ENCODE measurements at places on chromosomes 1 and 21.

- DNase-seq: peak; percentile 82
These were observed 1.2 kb upstream of the NEGR1 start for GRCh38 chr1:72283307-72284083.

DNA sequence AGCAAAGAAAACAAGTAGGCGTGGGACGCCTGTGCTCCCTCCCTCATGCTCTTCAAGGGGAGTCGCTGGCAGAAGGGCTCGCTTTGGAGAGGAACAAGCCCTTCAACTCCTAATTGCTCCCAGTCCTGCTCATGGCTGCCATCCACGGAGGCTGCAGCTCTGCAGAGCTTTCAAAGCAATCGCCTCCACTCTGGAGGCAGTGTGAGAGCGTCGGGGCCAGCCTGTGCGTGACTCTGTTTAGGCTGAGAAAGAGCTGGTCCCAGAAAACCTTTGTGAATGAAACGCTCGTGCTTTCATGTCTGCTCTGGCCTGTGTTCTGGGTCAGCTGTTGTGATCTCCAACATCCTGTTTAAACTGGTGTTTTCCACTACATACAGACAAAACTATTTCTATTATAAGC is 23.9 kb upstream of the RUNX1 start:
- DNase-seq: peak; percentile 53

DNA sequence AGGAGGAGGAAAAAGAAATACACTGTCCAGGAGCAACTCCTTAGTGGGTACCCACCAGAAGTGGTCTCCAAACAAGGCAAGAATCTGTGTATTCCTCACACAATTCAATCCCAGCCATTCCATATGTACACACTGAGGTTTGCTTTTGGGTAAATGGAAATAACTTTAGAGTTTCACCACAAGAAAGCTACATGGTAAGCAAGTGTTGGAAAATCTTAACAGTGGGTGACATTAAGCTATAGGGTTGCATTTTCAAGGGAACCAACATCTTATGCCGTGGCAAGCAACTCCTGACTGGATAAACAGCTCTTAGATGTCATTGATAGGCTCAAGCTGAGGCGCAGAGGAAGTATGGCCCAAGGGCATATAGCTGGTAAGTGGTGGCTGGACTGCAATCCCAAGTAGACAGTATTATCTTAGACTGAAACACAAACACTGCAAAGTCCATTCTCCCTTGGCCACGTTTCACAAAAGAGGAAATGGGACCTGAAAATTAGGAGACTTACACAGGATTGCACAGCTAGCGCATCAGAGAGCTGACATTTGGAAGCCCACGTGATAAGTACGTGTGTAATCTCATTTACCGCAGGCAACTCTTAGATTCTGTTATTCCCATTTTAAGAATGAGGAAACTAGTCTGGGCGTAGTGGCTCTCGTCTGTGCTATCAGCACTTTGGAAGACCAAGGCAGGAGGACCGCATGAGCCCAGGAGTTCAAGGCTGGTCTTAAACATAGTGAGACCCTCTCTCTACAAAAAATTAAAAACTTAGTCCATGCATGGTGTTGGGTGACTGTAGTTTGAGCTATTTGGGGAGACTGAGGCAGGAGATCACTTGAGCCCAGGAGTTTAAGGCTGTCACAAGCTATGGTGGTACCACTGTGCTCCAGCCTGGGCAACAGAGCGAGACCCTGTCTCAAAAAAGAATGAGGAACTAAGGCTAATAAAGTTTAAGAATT is 4.0 kb upstream of the BRWD1 start:
- DNase-seq: no peak

GRCh38 chr1:222909586-222909985 is 94.7 kb downstream of the DISP1 start:
- DNase-seq: peak; percentile 60

DNA sequence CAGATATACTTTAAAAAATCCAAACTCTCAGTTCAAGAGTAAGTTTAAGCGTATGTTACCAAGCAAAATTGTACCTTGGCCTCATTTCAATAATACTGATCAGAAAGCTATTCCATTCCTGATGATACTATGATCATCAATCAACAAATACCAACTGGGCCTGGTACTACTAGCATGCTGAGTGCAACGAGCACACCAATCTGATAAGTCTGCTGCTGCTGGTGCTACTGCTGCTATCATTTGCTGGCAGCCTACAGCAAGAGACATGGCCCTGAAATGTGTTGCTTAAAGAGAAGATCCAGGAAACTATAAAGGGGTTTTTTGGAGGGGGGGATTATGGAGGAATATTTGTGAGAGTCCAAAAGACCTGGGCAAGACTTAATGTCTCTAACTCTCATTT is 39.7 kb downstream of the NME7 start:
- no peak for DNase-seq

DNA sequence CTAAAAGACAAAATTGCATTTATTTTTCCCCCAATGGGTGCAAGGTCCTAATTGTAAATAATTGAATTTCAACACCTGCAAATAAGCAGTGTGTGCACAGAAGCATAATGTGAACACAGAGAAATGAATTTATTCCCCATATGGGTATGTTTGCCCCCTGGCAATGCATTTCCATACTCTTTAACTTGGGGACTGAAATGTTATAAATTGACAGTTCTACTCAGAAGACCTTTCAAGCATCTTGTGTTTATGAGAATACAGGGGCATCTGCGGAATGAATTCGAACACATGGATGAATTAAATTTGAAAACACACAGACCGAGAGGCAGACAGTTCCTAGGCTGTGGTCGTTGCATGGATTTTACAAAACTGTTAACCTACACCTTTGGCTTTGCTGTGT is 3.5 kb downstream of the PBX1 start:
- DNase-seq: no peak

GRCh38 chr1:12100071-12100470 is 37.0 kb downstream of the TNFRSF8 start:
- no peak for DNase-seq

DNA sequence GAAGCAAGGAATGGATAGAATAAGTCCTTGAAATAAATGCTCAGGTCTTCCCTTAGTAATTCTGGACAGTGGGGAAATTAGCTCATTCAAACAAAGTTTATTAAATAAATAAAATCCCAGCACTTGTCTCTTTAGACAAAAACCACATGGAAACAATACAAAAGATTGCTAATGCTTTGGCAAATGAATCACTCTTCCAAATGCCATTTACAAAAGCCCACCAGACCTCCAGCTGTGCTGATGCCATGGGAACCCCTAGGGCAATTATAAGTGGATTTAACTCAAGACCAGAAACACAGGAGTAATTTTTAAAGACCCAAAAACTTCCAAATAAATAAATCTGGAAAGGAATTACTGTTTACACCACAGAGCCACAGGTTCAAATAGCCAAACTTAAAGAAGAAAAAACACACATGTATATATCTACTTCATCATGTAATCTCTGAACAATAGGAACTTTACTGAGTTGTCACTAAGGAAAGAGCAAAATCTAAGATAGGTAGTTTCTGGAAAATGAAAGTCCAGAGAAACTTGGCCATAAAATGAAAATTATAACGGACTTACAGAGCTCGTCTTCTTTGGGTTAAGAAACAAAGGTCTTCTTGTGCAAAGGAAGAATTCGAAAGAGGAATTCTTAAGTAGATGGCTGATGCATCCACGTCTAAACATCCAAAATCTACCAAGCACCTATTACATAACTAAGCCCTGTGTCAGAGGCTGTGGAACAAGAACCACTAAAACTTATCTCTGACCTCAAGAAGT is 399.4 kb downstream of the SMYD3 start:
- DNase-seq: no peak

GRCh38 chr1:10508511-10508951 is 33.8 kb downstream of the PEX14 start:
- no peak for DNase-seq

DNA sequence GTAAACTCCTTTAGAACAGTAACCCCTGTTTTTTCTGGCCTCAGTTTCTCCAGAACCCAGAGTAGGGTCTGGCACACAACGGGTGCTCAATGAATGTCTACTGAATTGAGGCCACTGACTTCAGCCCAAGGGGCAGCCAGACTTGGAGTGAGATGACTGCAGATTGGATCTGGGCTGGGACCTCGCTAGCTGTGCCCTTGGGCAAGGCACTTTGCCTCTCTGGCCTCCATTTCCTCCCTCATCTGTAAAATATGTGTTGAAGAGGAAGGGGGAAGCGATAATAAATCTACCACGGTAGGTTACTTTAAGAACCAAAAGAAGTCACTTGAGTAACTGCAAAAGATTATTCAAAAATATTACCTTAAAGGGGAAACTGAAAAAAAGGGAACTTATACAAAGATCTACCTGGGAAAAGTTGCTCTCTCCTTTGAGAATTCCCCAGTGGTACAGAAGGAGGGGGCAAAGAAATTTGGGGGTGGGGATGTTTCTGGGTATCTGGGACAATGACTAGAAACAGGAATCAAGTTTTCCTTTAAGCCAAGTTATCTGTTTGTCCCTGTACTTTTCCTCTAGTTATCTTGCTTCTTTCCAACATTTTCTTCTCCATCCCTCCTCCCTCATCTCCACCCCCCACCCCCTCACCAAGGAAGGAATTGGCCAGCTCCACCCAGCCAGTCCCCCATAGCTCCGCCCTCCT is 394 bp upstream of the GRHL3 start:
- DNase-seq: no peak

- DNase-seq: no peak
These were observed 58.3 kb downstream of the CLEC20A start for GRCh38 chr1:178438432-178438831.

DNA sequence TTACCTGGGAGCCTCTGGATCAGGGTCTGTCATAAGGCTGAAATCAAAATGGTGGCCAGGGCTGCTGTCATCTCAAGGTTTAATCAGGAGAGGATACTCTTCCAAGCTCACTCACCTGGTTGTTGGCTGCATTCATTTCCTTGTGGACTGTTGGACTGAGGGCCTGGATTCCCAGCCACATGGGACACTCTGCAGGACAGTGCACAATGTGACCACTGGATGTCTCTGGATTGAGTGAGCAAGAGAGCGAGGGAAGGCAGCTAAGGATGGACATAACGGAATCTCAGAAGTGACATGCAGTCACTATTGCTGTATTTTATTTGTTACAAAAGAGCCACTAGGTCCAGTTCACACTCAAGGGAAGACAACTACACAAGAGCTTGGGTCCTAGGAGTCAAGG is 229.1 kb downstream of the S1PR1 start:
- DNase-seq: no peak

- DNase-seq: no peak
These were observed 37.8 kb upstream of the SIPA1L2 start for GRCh38 chr1:232667778-232668165.

- DNase-seq: no peak
These were observed 51.6 kb upstream of the ITPKB start for GRCh38 chr1:226790545-226791181.

DNA sequence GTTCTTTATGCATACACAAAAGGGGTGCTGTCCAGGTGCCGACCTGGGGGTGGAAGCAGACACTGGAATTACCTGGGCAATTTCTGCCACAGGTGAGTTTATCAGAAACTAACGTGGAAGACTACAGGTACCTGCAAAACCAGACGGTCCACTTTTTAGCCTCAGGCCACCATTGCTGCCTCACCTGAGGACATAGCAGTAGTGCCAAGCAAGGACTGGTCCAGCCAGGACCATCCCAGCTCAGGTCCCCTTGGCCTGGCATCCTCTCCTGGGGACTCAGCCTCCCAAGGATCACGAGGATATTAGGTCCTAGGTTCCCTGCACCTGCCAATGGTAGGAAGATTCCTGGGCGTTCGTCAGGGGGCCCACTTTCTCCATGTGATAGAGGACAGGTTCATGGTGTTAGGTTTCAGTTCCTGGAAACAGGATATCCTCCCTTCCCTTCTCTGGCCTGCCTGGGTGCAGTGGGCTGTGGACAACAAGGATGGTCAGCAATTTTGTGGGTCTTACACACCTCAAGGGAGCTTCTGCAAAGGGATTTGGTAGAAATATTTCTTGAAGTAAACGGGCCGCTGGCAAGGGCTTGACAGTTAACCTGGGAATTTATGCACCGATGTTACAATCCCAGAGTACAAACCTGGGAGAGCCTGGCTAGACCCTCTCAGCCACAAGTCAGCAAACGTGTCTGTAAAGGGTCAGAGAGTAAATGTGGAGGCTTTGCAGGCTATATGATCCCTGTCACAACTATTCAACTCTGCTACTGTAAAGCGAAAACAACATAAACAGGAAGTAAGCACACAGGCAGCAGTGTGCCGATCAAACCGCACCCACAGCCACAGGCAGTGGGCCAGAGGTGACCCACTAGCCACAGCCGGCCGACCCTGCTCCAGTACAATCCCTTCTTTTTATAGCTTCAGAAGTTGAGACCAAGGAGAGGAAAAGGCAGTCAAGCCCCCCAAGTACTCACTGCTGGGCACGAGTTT is 71.4 kb upstream of the RAB4A start:
- DNase-seq: peak; percentile 56

- no peak for DNase-seq
These were observed 392.7 kb downstream of the SMYD3 start for GRCh38 chr1:246114369-246114768.

DNA sequence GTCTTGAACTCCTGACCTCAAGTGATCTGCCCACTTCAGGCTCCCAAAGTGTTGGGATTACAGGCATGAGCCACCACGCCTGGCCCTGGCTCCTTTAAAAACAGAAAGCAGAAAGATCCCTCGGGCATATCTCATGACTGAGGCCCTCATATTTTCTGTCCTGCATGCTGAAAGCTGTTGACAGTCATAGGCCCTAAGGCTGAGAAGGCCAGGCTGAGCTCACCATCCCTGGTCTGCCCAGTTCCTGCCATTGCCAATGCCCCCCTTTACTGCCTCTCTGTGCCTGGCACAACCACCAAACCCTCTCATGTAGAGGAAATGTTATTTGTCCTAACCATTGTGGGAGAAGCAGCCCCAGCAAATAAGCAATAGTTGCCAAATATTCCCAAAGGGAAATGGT is 12.7 kb downstream of the CD34 start:
- DNase-seq: no peak

DNA sequence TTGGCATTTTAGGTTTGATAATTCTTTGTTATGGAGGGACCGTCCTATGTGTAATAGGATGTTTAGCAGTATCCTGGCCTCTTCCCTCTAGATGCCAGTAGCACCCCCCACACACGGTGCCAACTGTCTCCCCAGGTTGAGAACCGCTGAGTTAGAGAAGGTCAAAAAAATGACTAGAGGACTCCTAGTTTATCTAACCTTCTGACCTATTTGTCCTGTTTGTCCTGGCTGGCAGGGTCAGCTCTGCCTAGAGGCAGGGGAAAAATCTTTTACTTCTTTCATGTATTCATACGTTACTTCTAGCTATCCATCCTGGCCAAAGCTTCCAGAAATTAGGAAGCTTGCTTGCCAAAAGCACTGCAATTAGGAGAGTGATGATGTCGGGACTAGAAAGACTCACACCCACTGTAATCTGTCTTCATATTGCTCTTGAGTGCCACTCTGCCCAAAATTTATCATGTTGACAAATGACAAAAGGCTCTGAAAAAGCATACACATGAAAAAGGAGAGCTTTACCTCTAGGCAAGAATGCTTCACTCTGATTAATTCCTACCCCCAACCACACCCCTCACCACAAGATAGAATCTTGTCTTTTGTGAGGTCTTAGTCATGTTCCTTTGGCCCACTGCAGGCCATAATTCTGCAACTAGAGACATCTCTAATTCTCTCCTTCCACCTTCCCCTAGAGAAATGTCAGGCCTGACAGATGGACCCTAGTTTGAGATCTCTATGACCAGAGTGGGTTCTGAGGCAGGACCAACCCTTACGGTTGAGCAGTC is 14.4 kb upstream of the AKR1A1 start:
- no peak for DNase-seq

GRCh38 chr1:158283965-158284364 is 5.8 kb upstream of the CD1C start:
- DNase-seq: no peak
